Pons (tissue), 1 donor: ENCODE measurements at places on chromosomes 6 and 20.

DNA sequence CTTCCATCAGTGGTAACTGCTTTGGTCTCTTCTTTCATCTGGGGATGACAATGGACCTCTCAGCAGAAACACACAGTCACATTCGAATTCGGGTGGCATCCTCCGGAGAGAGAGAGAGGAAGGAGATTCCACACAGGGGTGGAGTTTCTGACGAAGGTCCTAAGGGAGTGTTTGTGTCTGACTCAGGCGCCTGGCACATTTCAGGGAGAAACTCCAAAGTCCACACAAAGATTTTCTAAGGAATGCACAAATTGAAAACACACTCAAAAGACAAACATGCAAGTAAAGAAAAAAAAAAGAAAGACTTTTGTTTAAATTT lies 6.1 kb downstream of the EDN1 start:
- no peak for DNase-seq

DNA sequence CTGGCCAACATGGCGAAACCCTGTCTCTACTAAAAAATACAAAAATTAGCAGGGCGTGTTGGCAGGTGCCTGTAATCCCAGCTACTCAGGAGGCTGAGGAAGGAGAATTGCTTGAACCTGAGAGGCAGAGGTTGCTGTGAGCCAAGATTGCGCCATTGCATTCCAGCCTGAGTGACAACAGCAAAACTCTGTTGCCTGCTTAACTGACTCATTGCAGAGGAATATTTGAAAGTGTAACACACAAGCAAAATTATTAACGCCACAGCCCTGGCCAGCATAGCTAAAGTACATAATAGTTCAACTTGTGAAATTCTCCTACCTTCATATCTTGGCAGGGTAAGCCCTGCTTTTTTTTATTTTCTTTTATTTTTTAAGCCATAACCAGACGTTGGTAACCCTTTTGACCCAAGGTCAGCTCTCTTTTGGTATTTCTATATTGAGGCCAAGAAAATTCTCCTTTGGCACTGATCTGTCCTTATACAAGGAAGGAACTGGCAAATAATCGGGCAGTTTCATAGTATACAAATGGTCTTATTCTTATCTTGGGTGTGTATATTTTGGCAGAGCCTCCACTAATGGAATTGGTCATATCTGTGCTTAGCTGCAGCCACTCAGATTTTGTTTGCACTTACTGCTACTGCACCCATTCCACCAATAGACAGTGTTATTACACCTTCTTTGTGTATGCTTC lies 4.0 kb upstream of the ADGRF5 start:
- no peak for DNase-seq

DNA sequence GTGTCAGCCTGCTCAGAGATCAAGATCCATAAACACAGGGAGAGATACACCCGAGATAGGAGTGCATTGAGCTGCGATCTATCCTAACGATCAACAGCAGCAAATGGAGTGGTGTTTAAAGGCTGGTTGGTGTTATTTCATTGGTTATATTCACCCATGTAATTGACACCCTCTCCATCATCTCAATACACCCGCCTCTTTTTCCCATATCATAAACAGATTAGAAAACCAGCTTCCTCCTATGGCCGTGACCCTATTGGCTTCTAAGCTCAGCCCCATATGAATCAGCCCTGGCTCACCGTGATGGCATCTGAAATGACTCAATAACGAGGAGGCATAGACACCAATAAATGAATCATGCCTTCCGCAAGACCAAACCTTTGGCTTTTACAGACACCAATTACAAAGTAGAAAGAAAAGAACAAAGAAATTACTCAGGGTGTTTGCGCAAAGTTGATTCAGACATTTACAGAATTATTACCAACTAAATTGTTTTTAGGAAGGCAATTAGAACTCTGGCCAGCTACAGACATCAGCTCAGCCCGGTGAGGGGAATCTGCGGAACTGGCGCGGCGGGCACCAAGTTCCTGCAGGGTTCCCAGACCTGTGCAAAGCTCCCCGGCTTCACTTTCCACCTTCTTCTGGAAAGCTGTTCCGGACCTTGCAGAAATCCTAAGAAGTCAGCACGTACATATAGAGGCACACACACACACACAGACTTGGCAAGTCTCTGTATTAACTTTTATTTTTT lies 11.5 kb downstream of the PMEPA1 start:
- DNase-seq: no peak

DNA sequence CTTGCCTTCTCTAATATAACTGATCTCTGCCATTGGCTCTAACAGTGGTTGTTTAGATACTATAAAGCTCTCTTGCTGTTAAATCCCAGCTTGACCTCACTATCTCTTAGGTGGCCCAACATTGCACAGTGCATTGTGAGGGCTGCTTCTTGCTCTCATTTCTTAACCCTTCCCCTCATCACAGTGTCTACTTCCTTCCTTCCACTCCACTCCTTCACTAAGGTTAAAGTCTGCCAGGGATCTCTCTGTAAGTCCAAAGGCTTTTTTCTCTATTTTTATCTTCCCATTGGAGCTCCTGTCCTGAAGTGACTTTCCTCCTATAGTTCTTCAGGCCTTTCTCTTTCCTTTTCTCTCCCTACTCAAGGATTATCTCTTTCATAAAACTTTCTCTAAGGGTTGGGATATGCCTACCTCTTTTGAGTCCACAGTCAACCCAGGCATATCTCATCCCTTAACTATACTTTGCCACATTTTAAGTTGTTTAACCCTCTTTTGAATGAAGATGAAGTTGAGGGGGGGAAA lies 4.0 kb upstream of the TBC1D22B start:
- no peak for DNase-seq

DNA sequence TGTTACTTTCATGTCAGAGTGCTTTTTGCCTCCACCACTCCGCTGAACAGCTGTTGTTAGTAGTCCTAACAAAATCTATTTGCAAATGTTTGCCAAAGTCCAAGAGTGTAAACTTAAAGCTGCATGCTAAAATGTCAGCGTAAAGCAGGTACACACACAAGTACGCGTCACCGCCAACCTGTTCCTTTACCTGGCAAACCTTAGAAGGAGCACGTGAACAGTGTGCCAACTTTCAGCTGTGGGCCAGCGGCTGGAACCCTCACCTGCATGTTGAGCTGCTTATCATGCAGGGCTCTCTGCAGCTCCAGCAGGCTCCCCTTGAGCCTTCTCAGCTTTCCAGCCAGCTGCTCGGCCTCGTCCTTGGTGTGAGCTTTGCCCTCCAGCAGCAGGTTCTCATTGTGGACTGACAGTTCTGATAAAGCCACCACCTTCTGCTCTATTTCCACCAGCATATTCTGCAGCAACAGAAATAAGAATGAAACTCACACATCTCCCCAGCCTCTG lies 359.3 kb downstream of the SYNE1 start:
- no peak for DNase-seq

- DNase-seq: no peak
These were observed 65.9 kb downstream of the PPP1R14C start for GRCh38 chr6:150208611-150209352.

GRCh38 chr6:89830170-89830809 lies 610 bp downstream of the CASP8AP2 start:
- DNase-seq: no peak

GRCh38 chr6:13273931-13274706 lies 54.2 kb downstream of the TBC1D7 start:
- DNase-seq: peak; percentile 65

GRCh38 chr20:20755674-20756319 lies 43.4 kb upstream of the RALGAPA2 start:
- DNase-seq: no peak

GRCh38 chr20:35085477-35086225 lies 7.0 kb downstream of the TRPC4AP start:
- no peak for DNase-seq

GRCh38 chr20:62635852-62636251 lies 6.5 kb upstream of the SLCO4A1 start:
- DNase-seq: no peak

DNA sequence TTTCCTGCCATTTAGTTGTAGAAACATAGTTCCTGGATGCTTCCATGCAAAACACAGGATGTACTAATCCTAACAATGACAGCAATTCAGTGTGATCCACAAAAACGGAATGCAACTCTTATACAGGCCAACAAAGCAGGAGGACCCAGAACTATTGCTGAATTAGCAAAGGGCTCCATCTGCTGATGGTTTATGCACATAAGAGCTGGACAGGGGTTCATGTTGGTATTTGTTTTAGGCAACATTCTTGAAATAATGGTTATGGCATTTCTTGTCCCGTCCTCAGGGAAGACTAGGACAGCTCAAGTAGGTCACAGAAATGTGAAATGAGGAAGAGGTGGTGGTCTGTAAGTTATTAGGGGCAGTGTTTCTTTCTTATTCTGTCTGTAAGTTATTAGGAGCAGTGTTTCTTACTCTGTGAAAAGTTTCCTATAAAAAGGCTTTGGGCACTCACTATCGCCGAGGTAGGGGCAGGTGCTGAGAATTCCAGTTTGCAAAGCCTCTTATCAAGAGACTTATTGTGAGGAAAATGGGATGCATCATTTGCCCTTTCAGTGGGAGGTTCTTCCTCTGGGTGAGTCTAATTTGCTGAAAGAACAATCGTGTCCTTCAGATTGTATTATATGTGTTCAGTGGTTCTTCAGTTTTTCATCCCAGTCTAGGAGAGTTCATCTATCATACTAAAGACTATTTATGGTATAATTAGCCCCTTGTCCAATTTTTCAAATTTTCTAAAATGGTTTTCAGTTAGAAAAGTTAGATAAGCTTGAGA lies 171.1 kb downstream of the MCHR2 start:
- peak; percentile 82 for DNase-seq

DNA sequence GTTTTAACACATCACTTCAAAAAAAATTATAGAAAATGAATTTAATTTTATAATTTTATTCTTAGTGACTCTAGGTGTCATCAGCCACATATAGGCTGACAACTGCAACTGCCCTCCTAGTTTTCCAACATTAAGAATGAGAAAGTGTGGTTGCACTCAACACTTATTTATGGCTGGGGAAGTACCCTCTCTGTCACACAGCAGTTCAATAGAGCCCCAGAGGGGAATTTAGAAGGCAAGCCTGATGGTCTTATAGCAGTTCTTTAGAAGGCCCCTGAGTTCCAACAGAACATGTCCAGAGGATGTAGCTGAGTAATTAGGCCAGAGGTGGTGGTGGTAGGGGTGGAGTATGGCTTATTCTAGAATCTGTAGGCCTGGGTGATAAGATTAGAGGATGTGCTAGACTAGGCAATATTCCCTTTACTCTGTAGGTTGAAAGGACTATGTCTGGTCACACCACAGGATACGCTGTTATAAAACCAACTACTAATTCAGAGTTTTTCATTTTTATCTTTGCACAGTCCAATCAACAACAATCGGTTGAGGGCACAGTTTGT lies 226.5 kb upstream of the CITED2 start:
- no peak for DNase-seq

GRCh38 chr6:159608961-159609651 lies 83.9 kb downstream of the SOD2 start:
- DNase-seq: no peak

- DNase-seq: no peak
These were observed 9.0 kb downstream of the PTPN1 start for GRCh38 chr20:50519036-50519762.

DNA sequence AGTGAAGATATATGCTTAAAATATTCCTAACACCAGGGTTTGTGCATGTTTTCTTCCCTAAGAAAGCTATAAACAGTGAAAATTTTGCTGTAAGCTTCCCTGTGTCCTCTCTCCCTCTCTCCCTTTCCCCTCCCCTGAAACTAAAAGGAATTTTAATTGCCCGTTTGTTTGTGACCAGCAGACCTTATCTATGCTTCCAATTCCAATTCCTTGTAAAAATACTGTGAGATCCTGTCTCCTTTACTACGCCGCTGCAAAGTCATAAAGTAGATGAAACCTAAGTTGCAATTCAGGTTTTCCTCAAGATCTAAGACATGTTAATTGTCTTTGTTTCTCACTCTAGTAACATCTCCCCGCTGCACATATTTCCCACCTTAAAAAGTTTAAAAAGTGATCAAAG lies 82.3 kb downstream of the DNAH8 start:
- no peak for DNase-seq

- DNase-seq: peak; percentile 96
These were observed 18.8 kb upstream of the BTN3A3 start for GRCh38 chr6:26421259-26422144.

GRCh38 chr6:4322134-4322845 lies 186.9 kb upstream of the ECI2 start:
- DNase-seq: no peak
